IMR-90 (cell line): ENCODE measurements at places on chromosomes 16 and 17. TPM values are rescaled to one million over a fixed set of nuclear protein-coding genes. Genes with fewer than 3 reads are reported as not detected.

GRCh38 chr17:72952641-72953315 is 139.7 kb downstream of the SLC39A11 start:
- no peaks in the 10 kb centered on the region for H3K36me3 ChIP-seq
- no peak overlapping the region for H3K4me3 ChIP-seq
- H3K4me1 ChIP-seq, result no peaks in the 10 kb centered on the region
- no peak overlapping the region for H3K27ac ChIP-seq
- H3K27me3 ChIP-seq, result no peaks in the 10 kb centered on the region

- no peaks in the 10 kb centered on the region for H3K27me3 ChIP-seq
- no peak overlapping the region for H3K4me3 ChIP-seq
- H3K4me1 ChIP-seq, result peaks cover 3% of the 10 kb centered on the region; the same call in 1 of the 2 replicates
- DNase-seq, result peak; percentile 46
Measured at GRCh38 chr17:29778956-29779811, 150.8 kb downstream of the SSH2 start.

DNA sequence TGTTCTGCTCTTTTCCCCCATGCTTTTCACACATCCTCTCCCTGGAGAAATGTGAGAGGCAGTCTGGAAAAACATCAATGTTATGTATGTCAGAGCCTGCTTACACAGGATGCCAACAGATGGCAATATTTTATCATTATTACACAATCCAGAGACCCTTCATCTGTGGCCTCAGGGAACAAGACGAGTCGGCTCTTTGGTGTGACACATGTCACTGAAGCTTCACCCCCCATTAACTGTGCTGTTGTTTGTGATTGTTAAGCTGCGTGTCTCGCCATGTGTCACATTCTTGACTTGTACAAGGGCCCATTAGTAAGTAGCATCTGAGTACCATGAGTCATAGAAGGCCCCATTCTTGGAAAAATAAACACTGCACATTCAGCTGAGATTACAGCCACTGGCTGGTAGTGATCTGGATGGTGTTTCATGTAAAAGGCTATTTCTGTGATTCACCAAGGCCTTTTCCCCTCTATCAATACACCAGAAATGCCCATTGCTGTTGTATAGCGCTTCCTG is 682.1 kb upstream of the SOX9 start:
- peaks cover 9% of the 10 kb centered on the region for H3K4me1 ChIP-seq
- DNase-seq, result peak; percentile 98
- H3K27me3 ChIP-seq, result no peaks in the 10 kb centered on the region
- peak overlapping the region; percentile 75 for H3K27ac ChIP-seq

- H3K4me3 ChIP-seq, result no peak overlapping the region
- H3K36me3 ChIP-seq, result no peaks in the 10 kb centered on the region
- no peak overlapping the region for H3K27ac ChIP-seq
- no peaks in the 10 kb centered on the region for H3K27me3 ChIP-seq
- H3K4me1 ChIP-seq, result no peaks in the 10 kb centered on the region
Measured at GRCh38 chr17:73783945-73784603, 139.8 kb upstream of the SDK2 start.

TBC1D3H gene
- total RNA-seq, result not detected in 2 replicates

- no peak overlapping the region for H3K4me3 ChIP-seq
- peak; percentile 70 for DNase-seq
- H3K4me1 ChIP-seq, result peaks cover 2% of the 10 kb centered on the region
- no peak overlapping the region for H3K27ac ChIP-seq
- H3K27me3 ChIP-seq, result no peaks in the 10 kb centered on the region
Measured at GRCh38 chr17:76772842-76773525, 35.1 kb downstream of the MFSD11 start.
